Activated CD4-positive, alpha-beta memory T cell treated with anti-CD3 and anti-CD28 coated beads for 36 hours (primary cell): ENCODE measurements at places on chromosomes 1 and 21. TPM values are rescaled to one million over a fixed set of nuclear protein-coding genes. Genes with fewer than 3 reads are reported as not detected.

GUCA2B gene
- total RNA-seq = not detected

HSPB7 gene
- total RNA-seq = not detected

DNA sequence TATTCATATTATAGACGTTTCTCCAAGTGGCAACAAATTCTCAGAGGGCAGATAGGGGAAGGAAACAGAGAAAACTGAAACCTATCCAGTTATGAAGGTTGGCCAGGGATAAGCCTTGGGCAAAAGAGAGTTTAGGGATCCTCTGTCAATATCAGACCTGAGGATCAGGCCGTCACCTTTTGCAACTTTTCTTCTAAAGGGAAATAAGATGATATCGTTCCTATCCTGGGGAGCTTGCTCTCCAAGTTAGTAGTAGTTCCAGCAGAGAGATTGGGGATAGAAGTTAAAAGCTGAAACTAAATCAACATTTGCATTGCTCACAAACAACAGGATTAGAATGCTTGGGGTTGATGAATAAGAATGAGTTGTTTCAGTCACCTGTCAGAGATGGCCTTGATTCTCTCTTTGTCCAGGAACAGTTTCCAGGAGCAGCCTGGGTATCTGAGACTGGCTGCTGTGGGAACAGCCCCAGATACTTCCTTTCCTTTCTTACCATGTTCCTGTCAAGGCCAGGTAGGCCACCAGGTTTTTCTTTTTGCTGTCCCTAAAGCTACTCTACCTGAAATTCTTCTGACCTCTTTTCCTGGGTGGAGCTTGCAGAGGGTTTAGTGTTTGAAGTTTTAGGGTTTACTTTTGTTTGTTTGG, 2.5 kb downstream of the RIIAD1 start:
- H3K27me3 ChIP-seq = peaks cover 44% of the 10 kb centered on the region
- no peaks in the 10 kb centered on the region for H3K36me3 ChIP-seq
- no peak overlapping the region for H3K4me3 ChIP-seq
- peaks cover 16% of the 10 kb centered on the region for H3K4me1 ChIP-seq

GOLPH3L gene
- total RNA-seq = 29.1 TPM

- no peak for DNase-seq
- H3K36me3 ChIP-seq = no peaks in the 10 kb centered on the region
- H3K27me3 ChIP-seq = peaks cover 2% of the 10 kb centered on the region
- H3K27ac ChIP-seq = no peak within 1 kb of the TSS
- H3K4me1 ChIP-seq = no peaks in the 10 kb centered on the region
- no peak within 1 kb of the TSS for H3K4me3 ChIP-seq
These were observed at the start of gene OR14K1 for GRCh38 chr1:247738315-247738714. TSS of gene OR14K1 (plus strand) at chr1:247738615. CDS start at chr1:247738615, 0 bp downstream.

DNA sequence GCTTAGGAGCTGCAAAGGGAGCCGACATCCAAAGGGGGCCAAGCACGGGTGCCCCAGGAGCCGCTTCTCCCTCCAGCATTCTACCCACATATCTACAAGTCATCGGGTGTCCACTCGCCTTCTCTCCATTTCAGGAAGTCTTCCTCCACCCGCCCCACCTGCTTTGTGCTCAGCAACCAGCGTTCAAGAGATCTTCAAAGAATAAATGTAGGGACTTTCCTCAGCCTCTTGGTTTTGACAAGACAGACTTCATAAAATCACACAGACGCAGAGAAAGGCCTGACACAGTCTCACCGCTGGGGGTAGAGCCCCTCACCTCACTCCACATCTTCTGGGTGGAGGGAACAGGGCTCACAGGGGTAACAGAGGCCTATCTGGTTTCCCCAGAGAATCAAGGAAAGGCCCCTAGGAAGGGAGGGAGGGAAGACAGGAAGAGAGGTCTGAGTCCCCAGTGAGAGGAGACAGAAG, 49.5 kb downstream of the SSBP3 start:
- H3K27me3 ChIP-seq = no peaks in the 10 kb centered on the region
- DNase-seq = peak; percentile 61
- peaks cover 5% of the 10 kb centered on the region for H3K36me3 ChIP-seq
- H3K4me1 ChIP-seq = peaks cover 74% of the 10 kb centered on the region
- H3K27ac ChIP-seq = peak overlapping the region; percentile 70

DNA sequence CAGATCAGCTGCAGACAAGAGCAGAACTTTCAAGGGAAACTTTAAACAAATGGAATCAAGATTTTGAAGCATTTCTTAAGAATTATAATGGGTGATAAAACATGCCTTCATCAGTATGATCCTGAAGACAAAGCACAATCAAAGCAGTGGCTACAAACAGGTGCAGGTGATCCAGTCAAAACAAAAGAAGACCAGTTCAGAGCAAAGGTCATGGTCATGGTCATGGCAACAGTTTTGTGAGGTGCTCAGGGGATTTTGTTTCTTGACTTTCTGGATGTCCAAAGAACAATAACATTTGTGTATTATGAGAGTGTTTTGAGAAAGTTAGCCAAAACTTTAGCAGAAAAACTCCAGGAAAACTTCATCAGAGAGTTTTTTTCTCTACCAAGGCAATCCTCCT, 681.7 kb upstream of the PTBP2 start:
- no peaks in the 10 kb centered on the region for H3K36me3 ChIP-seq
- H3K4me3 ChIP-seq = no peak overlapping the region
- DNase-seq = no peak
- no peaks in the 10 kb centered on the region for H3K27me3 ChIP-seq
- H3K27ac ChIP-seq = no peak overlapping the region

DNA sequence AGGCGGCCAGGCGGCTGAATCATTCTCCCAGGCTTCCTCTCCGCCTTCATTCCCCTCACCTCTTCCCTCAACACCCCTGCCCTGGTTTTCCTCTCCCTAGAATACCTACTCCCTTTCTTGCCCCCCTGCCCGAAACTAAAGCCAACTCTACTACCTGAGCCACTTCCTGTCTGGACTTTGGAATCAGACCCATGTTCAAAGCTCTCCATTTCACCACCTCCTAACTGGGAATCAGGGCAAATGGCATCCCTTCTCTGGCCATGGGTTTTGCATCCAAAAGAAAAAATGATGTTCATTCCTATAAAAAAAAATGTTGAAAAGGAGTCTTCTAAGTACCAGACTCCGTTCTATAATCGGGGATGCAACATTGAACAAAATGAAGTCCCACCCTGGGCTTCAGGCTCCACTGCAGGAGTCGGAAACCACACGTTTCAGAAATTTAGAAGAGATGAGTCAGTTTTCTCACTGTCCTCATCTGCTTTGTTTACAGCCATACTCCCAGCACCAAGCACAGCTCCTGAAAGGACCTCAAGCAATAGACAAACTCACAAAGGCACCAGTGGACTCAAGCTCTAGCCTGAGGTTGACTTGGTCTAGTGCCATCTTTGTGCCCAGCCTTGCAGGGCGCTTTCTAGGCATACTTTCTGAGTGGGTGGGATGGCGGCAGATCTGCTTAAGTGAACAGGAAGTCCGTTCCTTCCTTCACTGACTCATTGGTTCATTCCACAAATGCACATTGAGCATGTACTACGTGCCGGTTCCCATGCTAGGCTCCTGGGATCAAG, 176.2 kb downstream of the IGSF21 start:
- H3K4me3 ChIP-seq = no peak overlapping the region
- H3K27ac ChIP-seq = no peak overlapping the region
- H3K4me1 ChIP-seq = no peaks in the 10 kb centered on the region

DNA sequence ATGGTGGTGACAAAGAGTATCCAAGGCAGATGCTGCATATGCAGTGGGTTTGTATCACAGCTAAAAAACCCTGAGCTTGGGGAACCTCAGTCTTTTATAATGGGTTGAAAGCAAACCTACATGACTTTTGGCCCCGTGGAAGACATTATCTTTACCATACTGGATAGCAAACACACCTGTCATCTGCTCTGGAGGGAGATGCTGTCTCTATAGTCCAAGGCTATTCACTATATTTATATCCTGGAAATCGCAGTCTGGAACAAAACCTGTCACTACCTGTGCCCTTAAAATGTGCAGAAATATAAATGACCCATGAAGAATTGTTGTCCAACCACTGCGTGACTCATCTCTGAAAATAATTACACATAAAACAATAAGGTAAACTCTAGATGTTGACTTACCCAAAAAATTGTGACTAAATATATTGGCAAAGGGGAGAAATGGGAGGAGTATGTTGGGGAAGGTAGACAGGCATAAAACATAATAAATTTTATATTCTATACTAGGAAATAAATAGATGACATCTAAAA, 121.0 kb upstream of the CXADR start:
- no peaks in the 10 kb centered on the region for H3K4me1 ChIP-seq
- H3K27ac ChIP-seq = no peak overlapping the region
- peaks cover 3% of the 10 kb centered on the region for H3K27me3 ChIP-seq
- no peaks in the 10 kb centered on the region for H3K36me3 ChIP-seq
- DNase-seq = no peak

ERI3 gene
- 37.0 TPM for total RNA-seq

- no peak for DNase-seq
- no peak overlapping the region for H3K4me3 ChIP-seq
- H3K27me3 ChIP-seq = peaks cover 9% of the 10 kb centered on the region
- H3K36me3 ChIP-seq = no peaks in the 10 kb centered on the region
- no peaks in the 10 kb centered on the region for H3K4me1 ChIP-seq
These were observed 55.9 kb downstream of the ZBTB18 start for GRCh38 chr1:244106837-244107493.

PTAFR gene
- 0.19 TPM for total RNA-seq
